ENCODE measurements at places on chromosomes 11 and 22. TPM values are rescaled to one million over a fixed set of nuclear protein-coding genes. Genes with fewer than 3 reads are reported as not detected.

The PATE4 gene
- total RNA-seq, result not detected

DNA sequence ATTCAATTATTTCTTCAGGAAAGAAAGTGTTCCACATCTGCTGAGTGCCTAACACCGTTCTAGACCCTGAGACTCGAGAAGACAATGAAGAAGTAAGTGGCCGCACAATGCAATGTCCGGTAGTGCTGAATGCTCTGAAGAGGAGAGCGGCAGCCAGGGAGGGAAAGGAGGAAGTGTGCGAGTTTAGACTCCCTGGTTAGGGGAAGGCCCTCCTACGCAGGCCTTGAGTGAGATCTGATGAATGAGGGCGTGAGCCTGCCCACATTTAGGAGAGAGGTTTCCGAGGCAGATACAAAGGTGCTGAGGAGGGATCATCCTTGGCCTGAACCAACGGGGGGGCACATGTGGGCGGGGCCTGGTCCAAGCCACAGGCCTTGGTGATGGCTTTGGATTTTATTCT lies 558.6 kb downstream of the NTM start:
- peaks cover 23% of the 10 kb centered on the region for H3K4me1 ChIP-seq
- no peaks in the 10 kb centered on the region for H3K27me3 ChIP-seq
- H3K36me3 ChIP-seq, result peaks cover 12% of the 10 kb centered on the region
- H3K4me3 ChIP-seq, result no peak overlapping the region

- H3K4me1 ChIP-seq, result no peaks in the 10 kb centered on the region
- DNase-seq, result no peak
- no peaks in the 10 kb centered on the region for H3K36me3 ChIP-seq
- no peak overlapping the region for H3K27ac ChIP-seq
- H3K4me3 ChIP-seq, result no peak overlapping the region
- no peaks in the 10 kb centered on the region for H3K27me3 ChIP-seq
Measured at GRCh38 chr11:97856666-97857065, 1164.1 kb upstream of the CNTN5 start.

DNA sequence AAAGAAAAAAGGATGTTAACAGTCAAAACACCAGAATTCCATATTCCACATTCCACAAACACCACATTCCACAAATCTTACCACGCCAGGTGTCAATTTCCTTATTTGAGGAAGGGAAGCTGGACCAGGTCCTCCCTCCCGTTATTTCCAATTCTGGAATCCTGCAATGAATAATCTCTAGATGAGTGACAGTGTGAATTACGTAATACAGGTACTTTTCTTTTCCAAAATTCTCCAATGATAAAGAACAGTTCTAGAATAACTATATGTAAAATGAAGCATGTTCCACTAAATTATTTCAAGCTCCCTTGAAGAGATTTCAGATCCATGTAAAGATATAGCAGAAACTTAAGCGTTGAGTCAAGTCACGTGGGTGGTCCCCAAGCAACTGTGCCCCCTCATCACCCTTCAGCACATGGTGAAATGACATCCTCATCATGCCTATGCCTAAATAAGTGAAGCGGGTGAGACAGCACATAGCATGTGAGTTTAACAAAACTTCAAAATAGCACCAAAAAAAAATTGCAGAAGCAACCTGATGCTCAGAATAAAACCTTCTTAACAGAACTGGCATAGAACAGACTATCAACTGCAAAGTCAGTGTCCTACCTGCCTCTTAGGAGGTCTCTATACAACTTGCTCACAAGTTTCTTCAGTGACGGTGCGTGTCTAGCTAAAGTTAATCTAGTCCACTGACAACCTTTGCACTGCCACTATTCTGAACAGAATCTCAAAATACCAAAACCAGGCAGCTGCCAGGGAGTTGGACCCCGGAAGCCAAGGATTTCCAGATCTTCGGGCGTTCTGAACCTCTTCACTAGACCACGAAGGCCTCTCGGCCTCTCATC lies 876 bp downstream of the NFRKB start:
- peak overlapping the region; percentile 91 for H3K4me3 ChIP-seq
- peaks cover 20% of the 10 kb centered on the region for H3K4me1 ChIP-seq
- H3K36me3 ChIP-seq, result peaks cover 34% of the 10 kb centered on the region
- peak; percentile 4 for DNase-seq
- H3K27ac ChIP-seq, result peak overlapping the region; percentile 46
- no peaks in the 10 kb centered on the region for H3K27me3 ChIP-seq

DNA sequence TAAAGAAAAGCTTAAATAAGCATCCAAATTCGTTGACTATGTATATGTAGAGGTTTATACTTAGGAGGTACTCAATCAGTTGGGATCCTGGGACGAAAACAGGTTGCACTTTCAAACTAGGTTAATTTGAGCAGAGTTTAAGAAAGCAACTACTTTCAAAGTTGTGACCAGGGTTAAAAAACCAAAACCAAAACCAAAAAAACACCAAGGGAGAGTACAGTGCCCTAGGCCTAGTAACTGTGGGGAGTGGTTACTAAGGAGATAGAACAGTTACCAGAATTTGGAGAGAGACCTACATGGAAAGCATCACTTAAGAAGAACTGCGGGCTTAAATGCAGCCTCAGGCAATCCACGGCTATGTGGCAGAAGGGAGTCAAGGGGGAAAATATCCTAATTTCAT lies 148.3 kb downstream of the JRKL start:
- no peaks in the 10 kb centered on the region for H3K27me3 ChIP-seq
- H3K27ac ChIP-seq, result no peak overlapping the region
- DNase-seq, result no peak
- H3K4me3 ChIP-seq, result no peak overlapping the region

DNA sequence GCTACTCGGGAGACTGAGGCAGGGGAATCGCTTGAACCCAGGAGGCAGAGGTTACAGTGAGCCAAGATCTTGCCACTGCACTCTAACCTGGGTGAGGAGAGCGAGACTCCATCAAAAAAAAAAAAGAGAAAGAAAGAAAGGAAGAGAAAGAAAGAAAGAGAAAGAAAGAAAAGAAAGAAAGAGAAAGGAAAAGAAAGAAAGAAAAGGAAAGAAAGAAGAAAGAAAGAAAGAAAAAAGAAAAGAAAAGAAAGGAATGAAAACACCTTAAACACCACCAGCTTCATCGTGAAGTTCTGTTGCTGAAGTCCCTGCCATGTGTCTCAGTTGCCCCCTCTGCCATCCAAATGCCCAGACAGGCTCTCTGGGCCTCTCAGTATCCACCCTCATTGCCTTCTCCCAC lies 9.9 kb upstream of the CXCR5 start:
- H3K4me1 ChIP-seq, result peaks cover 11% of the 10 kb centered on the region
- no peak overlapping the region for H3K4me3 ChIP-seq
- no peaks in the 10 kb centered on the region for H3K36me3 ChIP-seq
- peaks cover 2% of the 10 kb centered on the region for H3K27me3 ChIP-seq
- DNase-seq, result no peak

The NLRP6 gene
- not detected for total RNA-seq

GRCh38 chr11:44029977-44030911 lies 17.5 kb upstream of the ACCSL start:
- no peak overlapping the region for H3K4me3 ChIP-seq
- DNase-seq, result peak; percentile 49
- peaks cover 45% of the 10 kb centered on the region for H3K4me1 ChIP-seq
- peaks cover 4% of the 10 kb centered on the region for H3K36me3 ChIP-seq
- H3K27me3 ChIP-seq, result peaks cover 8% of the 10 kb centered on the region
- peak overlapping the region; percentile 69 for H3K27ac ChIP-seq

- peaks cover 28% of the 10 kb centered on the region for H3K4me1 ChIP-seq
- DNase-seq, result peak; percentile 6
- no peak overlapping the region for H3K4me3 ChIP-seq
Measured at GRCh38 chr22:25023879-25024278, 71.4 kb downstream of the KIAA1671 start.

DNA sequence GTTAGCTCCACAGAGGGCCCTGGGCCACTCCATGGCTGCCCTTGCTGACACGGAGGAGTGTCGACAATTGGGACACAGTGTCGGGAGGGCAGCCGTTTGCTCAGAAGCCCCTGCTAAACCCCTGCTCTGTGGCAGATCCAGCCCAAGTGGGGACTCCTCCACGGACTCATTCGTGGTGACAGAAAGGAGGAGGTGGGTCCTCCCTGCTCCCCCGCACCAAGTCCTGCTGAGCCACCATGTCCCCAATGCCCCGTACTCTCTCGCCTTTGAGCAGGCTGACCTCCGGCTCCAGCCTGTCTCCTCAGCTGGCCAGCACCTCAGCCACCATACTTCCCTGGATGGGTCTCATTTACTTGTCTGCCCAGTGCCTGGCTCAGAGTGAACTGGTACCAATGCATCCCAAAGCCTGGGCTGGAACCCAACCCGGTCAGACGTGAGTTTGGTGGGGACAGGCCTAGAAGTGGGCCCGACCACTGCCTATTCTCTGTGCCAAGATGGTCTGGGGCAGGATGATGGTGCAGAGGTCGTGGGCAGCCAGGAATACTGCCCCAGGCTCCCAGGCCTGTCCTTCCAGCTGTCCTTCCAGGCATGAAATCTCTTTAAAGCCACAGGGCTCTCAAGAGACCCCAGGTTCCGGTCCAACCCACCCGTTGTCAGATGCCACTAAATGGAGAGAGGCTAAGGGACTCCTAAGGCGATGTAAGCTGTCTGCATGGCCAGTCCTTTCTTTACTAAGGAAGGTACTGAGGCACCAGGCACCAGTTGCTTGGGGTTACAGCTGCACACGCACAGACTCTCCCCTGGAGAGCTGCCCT lies 4.3 kb downstream of the CBX6 start:
- H3K27me3 ChIP-seq, result no peaks in the 10 kb centered on the region
- peaks cover 25% of the 10 kb centered on the region for H3K4me1 ChIP-seq
- no peak overlapping the region for H3K27ac ChIP-seq
- no peak overlapping the region for H3K4me3 ChIP-seq
- DNase-seq, result no peak

The BUD13 gene
- total RNA-seq, result 14.0 TPM

GRCh38 chr11:66188580-66188979 lies 79.9 kb upstream of the RAB1B start:
- peak overlapping the region; percentile 13 for H3K4me3 ChIP-seq
- DNase-seq, result peak; percentile 58
- peaks cover 60% of the 10 kb centered on the region for H3K4me1 ChIP-seq
- H3K27ac ChIP-seq, result peak overlapping the region; percentile 80

DNA sequence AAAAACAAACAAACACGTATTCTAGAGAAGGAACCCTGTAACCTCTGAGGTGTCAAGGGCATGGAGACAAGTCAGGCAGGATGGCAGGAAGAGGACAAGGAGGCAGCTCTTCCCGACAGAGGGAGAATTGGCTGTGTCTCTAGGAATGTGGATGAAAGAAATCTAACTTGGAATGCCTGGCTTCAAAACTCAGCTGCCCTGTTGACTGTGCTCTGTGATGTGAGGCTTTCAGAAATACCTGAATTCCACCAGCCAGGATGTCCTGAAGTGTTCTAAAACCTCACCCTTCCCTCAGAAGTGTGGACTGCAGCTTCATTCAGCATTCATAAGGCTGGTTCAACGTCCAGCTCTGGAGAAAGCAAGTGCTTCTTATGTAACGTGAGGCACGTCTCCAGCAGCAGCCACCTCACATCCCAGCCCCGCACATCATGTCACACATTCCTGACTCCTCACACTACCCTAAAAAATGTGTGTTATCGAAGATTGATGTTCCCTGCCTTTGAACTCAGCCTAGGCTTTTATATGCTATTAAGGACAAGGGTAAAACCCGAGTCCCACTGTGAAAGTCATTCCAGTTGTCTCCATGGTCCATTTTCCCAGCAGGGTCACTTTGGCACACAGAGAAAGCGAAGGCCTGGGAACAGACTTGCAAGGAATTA lies 398.9 kb downstream of the ETS1 start:
- DNase-seq, result no peak
- peaks cover 17% of the 10 kb centered on the region for H3K4me1 ChIP-seq
- no peaks in the 10 kb centered on the region for H3K27me3 ChIP-seq
- H3K4me3 ChIP-seq, result no peak overlapping the region

GRCh38 chr11:127133061-127133460 lies 132.5 kb upstream of the KIRREL3 start:
- no peak overlapping the region for H3K27ac ChIP-seq
- H3K4me1 ChIP-seq, result no peaks in the 10 kb centered on the region
- H3K27me3 ChIP-seq, result peaks cover 25% of the 10 kb centered on the region
- DNase-seq, result no peak
- H3K4me3 ChIP-seq, result no peak overlapping the region

DNA sequence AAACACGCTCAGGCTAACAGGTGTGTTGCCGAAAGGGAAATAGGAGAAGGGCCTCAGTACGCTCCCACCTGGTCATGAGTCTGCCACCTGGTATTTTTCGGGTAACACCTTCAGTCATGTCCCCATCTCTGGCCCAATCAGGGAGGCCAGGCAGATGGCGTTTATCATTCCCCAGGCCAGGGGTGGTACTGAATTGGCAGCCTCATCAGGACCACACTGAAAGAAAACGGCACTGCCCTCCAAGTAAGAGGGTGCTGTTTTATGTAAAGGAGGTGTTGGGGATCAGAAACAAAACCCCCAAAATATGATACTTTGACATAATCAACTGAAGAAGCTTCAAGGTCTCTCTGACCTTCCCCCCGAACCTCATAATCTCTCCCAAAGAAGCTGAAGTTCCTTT lies 58.9 kb downstream of the RCN1 start:
- no peak overlapping the region for H3K27ac ChIP-seq
- no peaks in the 10 kb centered on the region for H3K36me3 ChIP-seq
- DNase-seq, result no peak

DNA sequence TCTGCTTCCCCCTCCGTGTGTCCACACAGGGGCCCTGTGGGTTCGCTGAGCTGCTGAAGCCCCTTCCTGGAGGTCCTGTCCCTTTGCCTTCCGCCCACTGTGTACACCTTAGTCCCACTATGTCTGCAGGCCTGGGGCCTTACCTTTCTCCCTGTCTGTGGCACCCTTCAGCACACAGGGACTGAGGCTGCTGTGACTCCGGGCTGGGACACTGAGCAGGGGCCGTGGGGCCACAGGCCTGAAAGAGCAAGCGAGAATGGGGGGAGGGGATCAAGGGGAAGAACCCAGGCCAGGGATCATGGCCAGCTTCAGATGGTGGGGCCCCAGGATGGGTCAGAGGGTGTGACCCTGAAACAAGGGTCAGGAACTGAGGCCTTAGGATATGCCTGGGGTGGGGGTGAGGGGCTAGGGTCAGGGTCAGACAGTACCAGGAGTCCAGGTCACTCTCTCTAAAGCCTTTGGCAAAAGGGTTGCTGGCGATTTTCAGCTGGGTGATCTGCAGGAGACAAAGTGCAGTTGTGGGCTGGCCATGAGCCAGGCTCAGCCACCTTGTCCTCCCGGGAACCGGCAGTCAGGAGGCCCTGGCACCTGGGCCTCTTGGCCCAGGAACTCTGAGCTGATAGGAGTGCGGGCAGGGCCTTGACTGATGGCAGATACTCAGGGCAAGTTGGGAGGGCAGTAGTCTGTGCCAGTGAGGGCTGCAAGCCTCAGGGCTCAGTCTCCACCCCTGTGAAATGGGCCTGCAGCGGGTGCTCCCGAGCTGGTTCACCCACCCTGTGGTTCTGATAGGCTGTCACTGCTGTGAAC lies 2.6 kb upstream of the NUDT8 start:
- no peak overlapping the region for H3K27ac ChIP-seq
- H3K27me3 ChIP-seq, result peaks cover 2% of the 10 kb centered on the region
- no peak for DNase-seq
- no peaks in the 10 kb centered on the region for H3K36me3 ChIP-seq
- peaks cover 5% of the 10 kb centered on the region for H3K4me1 ChIP-seq

The PRR33 gene
- total RNA-seq, result not detected

- H3K4me1 ChIP-seq, result peaks cover 34% of the 10 kb centered on the region
- peaks cover 15% of the 10 kb centered on the region for H3K36me3 ChIP-seq
- H3K27ac ChIP-seq, result no peak overlapping the region
- no peak for DNase-seq
Measured at GRCh38 chr22:23892706-23893105, 1.5 kb upstream of the MIF start.

Measured in HFFc6 (cell line).